CD4-positive, alpha-beta T cell treated with Interleukin-17A for 1 hour (primary cell): ENCODE measurements at places on chromosomes 1 and 21.

- peak; percentile 33 for DNase-seq
These were observed 50.9 kb downstream of the DHX9 start for GRCh38 chr1:182889997-182890396.

GRCh38 chr1:162881590-162881989, 20.6 kb upstream of the CCDC190 start:
- DNase-seq, result no peak

DNA sequence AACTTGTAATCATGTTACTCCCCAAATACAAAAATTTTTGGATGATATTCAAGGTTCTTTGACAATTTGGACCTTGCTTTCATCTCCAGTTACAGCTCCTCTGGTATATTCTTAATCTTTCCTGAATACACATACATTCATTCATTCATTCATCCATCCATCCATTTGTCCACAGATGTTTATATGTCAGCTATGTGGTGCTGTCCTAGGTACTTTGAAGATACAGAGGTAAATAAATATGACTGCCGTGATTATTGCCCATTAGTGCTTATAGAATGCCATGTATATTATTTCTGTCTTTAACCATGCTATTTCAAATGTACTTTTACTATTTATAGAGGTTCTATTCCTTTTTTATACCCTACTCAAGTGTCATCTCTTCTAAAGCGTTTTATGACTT, 72.1 kb downstream of the SYT14 start:
- no peak for DNase-seq

DNA sequence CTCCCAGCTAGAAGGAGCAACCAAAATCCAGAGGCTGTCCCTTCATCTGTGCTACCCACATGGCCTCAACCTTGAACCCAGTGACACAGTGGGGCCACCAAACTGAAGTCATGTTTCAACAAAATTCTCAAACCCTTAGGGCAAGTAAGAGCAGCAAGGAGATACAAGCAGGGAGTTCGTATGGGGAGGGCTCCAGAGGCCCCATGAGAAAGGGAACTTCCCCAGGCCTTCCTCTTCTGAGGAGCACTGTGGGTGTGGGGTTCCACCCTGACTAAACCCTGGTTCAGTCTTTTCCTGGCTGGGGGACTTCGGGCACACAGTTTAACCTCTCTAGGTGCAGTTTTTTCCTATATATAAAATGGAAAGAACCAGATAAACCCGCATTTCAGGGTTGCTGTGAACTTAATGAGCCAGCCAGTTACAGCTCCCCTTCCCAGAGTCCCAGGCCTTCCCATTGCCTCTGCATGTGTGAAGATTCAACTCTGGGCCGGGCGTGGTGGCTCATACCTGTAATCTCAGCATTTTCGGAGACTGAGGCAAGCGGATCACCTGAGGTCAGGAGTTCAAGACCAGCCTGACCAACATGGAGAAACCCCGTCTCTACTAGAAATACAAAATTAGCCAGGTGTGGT, 8.0 kb upstream of the THEMIS2 start:
- DNase-seq, result peak; percentile 50

DNA sequence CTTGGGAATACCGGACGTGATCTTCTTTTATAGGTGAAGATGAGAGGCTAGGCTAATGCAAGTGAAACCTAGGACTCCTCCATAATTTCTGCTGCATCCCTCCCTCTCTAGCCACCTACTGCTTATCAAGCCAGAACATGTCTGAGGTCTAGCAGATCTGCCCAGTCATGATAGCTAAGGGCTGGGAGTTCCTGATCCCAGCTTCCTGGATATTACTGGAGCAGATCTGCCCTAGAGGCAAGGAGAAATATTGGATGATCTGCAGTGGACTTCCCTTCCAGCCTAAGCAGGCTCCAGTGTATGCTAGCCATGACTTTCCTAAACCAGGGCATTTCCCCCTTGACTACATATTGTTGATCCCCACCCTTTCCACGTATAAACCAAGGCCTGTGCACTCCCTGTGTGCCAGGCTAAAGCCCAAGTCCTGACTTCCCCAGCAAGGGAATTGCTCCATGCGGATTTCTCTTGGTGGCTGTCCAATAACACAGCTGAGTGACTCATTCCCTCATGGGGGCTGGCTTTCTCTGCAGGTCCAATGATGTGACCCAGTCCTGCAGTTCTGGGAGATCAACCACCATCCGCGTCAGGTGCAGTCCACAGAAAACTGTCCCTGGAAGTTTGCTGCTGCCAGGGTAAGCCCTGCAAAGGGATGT, 15.5 kb upstream of the SARS1 start:
- no peak for DNase-seq

GRCh38 chr21:43904331-43904781, 39.3 kb downstream of the AGPAT3 start:
- DNase-seq, result no peak

GRCh38 chr1:6513320-6513801, 21.9 kb upstream of the PLEKHG5 start:
- DNase-seq, result no peak

GRCh38 chr1:18989176-18989799, 32.8 kb upstream of the IFFO2 start:
- DNase-seq, result no peak

DNA sequence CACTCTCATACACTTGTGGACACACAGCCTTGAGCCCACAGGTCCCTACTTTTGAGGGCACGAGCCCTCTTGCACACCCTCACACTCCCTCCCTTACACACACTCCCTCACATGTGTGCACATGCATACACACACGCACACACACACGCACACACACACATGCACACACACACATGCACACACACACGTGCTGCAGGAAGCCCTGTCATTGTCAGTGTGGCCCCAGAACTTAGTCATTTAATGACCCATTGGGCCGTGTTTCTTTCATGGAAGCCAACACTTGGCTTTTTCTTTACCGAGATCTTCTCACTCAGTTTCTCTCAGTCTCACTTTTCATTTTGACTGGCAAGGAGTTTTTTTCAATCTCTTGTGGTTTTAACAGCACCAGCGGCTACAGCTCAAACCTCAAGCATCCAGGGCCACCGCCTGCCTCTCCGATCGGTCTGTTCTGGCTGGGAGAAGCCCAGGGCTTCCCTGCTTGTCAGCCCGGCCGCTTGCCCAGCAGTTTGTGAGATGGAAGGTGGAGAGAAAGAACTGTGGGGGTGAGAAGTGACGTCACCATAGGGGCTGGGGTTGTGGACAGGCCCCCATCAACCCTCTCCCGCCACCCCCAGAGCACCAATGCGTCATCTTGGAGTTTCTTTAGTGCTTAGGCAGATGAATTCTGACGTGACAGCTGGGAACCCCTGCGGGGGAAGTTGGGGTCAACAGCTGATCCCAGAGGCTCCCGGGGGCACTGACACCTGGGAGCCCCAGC, 15.8 kb upstream of the TNFRSF8 start:
- peak; percentile 51 for DNase-seq

DNA sequence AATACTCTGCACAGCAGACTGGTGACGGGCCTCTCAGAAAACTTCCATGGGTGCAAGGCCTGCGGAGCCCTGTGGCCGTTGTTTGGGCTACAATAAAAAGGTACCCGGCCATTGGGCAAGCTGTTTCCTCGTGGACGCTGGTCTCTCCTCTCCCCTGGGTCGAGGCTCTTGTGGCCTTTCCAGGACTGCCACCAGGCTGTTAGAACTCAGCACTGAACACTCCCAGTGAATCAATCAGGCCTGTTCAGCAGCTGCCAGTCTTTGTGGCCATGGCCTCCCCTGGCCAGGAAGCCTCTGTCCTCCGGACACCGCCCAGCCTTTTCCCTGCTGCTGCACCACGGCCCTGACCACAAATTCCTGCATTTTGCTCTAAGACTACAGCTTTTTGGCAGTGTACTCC, 33.0 kb upstream of the ACTRT2 start:
- DNase-seq, result no peak

DNA sequence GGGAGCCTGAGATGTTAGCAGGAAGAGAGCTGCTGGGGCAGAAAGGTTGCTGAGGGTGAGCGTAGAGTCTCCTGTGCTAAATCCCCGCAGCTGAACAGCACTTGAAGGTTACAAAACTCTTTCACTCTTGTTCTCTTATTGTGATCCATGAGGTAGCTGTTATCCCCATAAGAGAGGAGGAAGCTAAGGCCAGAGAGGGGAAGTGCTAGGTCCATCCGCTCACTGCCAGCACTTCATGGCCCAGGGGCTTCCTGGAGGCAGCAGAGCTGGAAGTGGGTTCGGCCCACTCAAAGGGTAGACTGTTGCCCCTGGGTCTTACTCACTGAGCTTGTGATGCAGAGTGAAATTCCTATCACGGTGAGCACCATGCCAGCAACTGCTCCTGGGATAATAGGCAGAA, 5.6 kb downstream of the TMEM234 start:
- DNase-seq, result no peak

DNA sequence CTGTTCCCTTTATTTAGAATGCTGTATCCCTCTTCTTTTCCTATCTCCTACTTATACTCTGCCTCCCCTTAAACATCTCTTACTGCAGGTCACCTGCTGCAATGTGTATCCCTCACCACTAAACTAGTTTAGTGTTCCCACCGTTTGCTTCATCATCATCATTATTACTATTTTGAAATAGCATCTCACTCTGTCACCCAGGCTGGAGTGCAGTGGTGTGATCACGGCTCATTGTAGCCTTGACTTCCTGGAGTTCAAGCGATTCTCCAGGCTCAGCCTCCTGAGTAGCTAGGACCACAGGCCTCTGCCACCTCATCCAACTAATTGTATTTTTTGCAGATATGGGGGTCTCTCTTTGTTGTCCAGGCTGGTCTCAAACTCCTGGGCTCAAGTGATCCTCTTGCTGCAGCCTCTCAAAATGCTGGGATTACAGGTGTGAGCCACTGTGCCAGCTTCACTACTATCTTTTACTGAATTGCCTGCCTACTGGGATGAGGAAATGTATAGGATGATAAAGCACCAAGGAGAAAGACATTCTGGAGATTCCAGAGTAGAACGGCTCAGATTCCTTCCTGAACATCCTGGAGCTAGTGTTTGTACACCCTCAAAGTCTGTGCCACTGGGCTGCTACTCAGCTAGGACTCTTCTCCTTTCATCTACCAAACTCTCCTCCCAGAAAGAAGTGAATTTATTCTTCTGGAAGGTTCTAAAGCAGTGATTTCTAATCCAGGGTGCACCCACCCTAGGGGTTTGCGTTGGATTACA, 8.6 kb upstream of the IFNAR1 start:
- no peak for DNase-seq

GRCh38 chr1:236685917-236686814, at the start of gene ACTN2:
Gene ACTN2 (plus strand): TSS chr1:236686499. CDS start chr1:236686674, 175 bp downstream.
- DNase-seq, result peak; percentile 52

GRCh38 chr21:16367079-16367478, 637.3 kb downstream of the USP25 start:
- DNase-seq, result no peak

DNA sequence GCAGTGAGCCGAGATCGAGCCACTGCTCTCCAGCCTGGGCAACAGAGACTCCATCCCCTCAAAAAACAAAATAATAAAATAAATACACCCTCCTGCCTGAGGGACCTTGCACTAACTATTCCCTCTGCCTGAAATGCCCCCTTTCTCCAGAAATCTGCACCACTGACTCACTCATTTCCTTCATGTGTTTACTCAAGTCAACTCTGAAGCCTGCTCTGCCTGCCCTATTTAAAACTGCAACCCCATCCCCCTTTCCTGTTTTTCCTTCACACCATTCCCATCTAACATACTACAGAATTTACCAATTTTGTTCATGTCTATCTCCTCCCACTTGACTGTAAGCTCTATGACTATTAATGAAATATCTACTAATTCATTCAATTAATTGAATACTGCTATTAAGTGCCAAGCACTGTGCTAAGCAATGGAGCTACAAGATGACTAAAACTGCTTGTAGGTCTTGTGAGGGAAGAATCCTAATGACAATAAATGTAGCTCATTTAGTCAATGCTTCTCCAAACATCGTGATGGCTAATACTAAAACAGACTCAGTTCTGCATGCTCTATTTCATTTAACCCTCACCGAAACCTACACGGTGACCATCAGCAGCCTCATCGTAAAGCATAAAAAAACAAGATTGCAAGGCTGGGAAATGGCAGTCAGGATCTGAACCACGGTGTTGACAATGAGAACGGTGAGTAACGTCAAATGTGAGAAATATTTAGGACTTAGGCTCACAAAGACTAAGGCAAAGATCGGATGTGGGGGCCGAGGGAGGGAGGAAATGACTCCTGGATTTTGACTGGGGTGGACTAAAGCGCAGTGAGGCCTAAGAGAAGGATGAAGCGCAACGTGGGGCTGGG, 749 bp upstream of the TMEM39B start:
- DNase-seq, result no peak

GRCh38 chr1:180193141-180194047, 36.7 kb upstream of the LHX4 start:
- DNase-seq, result no peak

GRCh38 chr1:54813485-54814125, 12.5 kb upstream of the TTC22 start:
- no peak for DNase-seq

DNA sequence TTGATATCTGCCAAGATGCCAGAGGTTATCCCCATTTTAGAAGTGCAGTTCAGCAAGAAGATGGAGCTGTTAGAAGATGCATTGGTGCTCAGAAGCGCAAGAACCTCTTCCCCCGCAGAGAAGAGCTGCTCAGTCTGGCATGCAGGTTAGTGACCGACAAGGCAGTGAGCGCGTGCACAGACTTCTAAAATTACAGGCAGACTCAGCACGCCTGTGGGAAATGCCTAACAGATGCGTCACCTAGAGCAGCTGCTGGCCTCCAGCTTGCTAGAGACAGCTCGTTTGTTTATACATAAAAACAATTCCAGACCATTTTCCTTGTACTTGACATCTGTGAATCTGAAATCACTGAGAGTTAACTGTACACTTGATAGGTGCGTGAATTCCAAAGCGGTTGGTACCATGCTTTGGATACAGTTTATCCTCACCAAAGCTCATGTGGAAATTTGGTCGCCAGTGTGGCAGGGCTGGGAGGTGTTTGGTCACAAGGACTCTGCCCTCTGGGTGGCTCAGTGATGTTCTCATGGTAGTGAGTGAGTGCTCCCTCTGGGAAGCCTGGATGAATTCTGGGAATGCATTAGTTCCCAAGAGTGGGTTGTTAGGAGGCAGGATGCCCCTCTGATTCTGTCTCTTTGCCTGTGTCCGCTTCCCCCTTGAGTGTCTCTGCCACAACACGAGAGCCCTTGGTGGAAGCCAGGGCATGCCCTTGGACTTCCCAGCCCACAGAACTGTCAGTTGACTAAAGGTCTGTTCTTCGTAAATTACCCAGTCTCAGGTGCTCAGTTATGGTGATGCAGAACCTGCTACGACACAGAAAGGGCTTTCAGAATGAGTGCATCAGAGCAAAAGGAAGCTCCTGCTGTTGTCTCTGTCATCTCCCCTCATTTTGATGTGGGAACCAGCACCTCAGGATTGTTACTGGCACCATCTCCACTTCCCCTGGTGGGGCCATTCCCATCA, 24.4 kb downstream of the SNAP47 start:
- DNase-seq, result no peak

- DNase-seq, result no peak
These were observed 60.8 kb downstream of the NOS1AP start for GRCh38 chr1:162130308-162130707.

- no peak for DNase-seq
These were observed 72.6 kb upstream of the RGL1 start for GRCh38 chr1:183732236-183732880.

GRCh38 chr1:10693497-10694273, 102.8 kb downstream of the CASZ1 start:
- DNase-seq, result peak; percentile 81
